Activated effector memory CD4-positive, alpha-beta T cell treated with anti-CD3 and anti-CD28 coated beads, Interleukin-2, amount 50 U/mL, for 16 hours (primary cell): ENCODE measurements at places on chromosomes 13 and 19.

GRCh38 chr13:99301913-99302636 lies 5.1 kb downstream of the GPR183 start:
- no peak for DNase-seq

DNA sequence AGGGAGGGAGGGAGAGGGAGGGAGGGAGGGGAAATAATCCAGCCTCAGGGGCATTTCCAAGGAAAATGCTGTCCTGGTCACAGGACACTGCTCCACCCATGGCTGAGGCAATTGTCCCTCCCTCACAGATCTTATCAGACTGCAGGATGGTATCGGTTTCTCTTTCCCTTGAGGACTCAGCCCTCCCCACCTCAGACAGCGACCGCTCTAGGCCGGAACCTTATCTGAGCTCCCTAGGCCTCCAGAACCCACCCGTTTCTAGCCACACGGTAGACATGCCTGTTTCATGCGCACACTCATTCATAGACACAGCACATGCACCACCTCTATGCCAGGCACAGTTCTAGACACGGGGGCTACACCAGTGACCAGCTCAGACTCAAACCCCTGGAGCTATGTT lies 10.0 kb upstream of the IZUMO2 start:
- DNase-seq: no peak

DNA sequence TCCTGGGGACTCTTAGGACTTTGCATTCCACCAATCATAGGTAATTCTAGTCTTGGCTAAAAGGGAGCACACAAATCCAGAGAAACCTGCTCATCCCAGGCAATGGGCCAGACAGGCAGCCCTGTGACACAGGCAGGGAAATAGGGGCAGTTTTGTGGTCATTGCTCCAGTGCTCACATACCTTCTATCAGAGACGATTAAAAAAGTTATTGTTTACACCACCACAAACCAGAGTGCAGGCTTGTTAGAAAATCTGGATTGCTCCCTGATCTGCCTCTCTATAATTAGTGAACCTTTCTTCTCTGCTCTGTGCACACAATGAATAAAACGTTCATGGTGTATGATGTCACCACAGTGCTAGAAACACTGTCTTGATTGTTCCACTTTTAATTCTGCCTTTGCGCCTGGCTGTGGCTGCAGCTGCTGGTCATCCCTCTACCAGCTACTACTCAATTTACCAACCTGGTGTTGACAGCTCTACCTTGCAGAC lies 121.6 kb upstream of the SPATA13 start:
- no peak for DNase-seq

- no peak for DNase-seq
These were observed 32.5 kb upstream of the KATNAL1 start for GRCh38 chr13:30339738-30340330.

- no peak for DNase-seq
These were observed 35.2 kb upstream of the SLC46A3 start for GRCh38 chr13:28753946-28754345.

GRCh38 chr13:32496599-32497160 lies 41.9 kb downstream of the N4BP2L2 start:
- no peak for DNase-seq

GRCh38 chr13:80276371-80277289 lies 64.3 kb downstream of the SPRY2 start:
- DNase-seq: no peak

DNA sequence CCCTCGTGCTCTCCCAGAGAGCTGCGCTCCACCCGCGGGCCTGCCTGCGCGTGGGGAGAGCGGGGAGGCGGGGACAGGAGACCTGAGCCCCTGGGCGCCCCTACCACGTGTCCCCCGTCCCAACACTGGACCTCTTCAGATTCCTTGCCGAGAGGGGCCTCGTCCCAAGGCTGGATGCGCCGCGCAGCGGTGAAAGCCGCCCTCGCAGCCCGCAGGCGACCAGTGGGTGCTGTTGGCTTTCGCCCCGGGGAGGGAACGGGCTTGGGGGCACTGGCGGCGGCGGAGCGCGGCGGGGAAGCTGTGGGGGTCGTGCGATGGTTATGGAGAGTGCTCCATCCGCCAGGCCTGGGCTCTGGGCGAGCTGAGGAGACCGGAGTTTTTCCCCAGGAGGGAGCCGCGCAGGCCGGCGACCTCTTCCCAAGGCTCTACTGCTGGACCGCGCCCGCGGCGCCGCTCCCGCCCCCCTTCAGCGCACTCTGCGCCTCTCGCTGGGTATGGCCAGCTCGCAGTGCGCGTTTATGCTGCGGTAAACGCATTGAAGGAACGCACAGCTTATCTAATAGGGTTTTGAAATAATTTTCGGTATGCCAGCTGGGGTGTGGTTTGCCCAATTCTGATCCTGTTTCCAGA lies 17.2 kb upstream of the RNF17 start:
- no peak for DNase-seq

GRCh38 chr13:46146898-46147297 lies 35.1 kb downstream of the LCP1 start:
- no peak for DNase-seq

GRCh38 chr19:4197625-4198466 lies 15.4 kb downstream of the ANKRD24 start:
- DNase-seq: no peak

DNA sequence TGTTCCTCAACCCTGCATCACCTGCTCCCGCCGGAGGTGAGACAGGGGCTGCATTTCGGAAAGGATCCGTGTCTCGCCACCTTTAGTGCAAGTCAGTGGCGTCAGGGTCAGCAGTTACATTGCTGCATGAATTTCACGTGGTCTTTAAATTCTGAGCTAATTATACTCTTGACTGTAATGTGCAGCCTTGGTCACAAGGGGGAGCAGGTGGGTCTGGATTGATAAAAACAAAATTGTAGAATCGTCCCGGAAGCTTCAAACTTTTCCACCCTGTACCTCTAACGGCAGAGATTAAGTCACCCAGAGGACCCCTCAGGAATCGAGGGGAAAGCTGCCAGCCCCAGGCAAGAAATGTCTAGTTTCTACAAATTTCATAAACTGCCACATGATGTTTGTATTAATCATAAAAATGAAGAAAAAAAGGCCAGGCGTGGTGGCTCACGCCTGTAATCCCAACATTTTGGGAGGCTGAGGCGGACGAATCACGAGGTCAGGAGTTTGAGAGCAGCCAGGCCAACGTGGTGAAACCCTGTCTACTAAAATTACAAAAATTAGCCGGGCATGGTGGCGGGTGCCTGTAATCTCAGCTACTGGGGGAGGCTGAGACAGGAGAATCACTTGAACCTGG lies 20.2 kb downstream of the BBC3 start:
- peak; percentile 89 for DNase-seq

- DNase-seq: no peak
These were observed 172.6 kb upstream of the ATXN8OS start for GRCh38 chr13:69935043-69935442.
